ENCODE measurements at places on chromosomes 5 and 9.

DNA sequence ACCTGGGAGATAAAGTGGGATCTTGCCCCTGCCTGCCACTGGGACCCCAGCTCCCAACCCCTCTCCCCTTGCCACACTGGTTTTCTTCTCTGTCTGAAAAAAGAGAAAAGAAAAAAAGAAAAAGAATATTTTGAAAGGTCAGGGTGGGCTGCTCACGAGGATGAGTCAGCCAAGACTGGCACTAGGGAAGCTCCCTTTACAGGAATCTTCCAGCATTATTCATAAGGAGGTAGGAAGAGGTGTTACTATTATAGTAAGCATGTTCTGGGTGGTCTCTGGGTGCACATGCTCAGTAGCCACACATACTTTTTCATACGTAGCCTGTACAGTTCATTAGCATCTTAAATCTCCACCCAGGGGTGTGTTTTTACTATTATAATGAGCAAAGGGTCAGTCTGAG, 46.8 kb upstream of the HAND1 start:
- no peak for DNase-seq

DNA sequence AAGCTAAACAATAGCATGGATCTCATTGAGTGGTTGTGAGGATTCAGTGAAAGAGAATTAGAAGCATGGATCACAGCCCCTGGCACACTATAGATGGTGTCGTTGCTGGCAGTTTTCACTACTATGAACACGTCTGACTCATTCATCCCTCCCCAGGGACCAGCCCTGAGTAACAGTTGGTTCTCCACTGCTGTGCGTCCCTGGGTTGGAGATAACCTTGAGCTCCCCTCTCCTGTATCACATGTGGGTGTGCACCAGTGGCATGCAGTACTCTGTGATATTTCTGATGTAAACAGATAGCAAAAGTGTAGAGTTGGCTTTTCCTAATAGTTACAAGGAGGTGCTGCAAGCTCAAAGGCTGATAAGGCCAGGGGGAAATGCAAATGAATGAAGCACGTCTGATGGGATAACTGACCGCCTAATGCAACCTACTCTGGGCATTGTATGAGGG, 8.8 kb upstream of the LCP2 start:
- DNase-seq, result peak; percentile 82

DNA sequence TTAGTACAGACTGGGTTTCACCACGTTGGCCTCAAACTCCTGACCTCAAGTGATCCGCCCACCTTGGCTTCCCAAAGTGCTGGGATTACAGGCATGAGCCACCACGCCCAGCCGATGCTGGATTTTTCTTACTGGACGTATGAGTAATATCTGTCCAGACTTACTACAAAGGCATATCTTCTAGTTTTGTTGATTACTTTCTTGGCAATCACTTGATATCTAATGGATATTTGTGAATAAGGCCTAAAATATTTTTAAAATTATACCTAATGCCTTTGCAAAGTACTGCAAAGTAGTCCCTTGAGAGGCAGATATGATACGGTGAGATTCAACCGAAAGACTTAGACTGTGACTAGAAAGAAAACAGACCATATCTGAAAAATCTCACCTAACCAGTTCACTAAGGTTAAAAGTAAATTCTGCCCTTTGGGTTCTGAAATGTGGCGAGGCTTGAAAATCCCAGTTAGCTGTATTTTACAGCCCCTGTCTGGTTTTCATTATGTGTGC, 152.1 kb downstream of the GNAQ start:
- DNase-seq, result peak; percentile 54

DNA sequence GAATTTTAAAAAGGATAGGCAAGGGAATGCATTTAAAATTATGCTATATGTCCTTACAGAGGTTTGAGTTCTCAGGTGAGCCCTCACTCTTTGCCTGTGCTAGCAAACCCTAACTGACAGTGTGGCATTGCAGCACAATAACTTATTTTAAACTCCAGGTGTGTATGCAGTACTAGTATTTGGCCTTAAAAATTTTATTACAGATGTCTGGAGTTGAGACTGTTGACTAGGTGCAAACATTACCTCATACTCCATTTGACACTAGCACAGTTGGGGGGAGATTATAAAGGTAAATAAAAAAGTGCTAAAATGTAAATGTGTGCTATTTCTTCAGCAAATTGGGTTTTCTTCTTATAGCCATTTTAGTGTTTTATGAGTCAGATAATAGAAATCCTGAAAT, 407.7 kb downstream of the SH3GL2 start:
- no peak for DNase-seq

GRCh38 chr9:135522137-135522877, 1.1 kb downstream of the LCN1 start:
- no peak for DNase-seq

DNA sequence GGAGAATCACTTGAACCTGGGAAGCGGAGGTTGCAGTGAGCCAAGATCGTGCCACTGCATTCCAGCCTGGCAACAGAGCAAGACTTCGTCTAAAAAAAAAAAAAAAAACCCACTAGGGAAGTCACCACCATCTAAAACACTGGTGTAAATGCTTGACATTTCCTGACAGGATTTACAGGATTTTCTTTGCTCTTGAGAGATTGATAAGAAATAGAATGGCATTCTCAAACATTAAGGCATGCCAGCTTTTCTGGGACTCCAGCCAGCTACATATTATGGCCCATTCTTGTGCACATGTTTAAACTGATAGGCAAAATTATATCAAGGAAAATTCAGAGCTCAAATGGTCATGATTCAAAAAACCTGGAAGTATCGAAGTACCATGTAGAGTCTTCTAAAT, 28.7 kb downstream of the GTF3C4 start:
- no peak for DNase-seq

DNA sequence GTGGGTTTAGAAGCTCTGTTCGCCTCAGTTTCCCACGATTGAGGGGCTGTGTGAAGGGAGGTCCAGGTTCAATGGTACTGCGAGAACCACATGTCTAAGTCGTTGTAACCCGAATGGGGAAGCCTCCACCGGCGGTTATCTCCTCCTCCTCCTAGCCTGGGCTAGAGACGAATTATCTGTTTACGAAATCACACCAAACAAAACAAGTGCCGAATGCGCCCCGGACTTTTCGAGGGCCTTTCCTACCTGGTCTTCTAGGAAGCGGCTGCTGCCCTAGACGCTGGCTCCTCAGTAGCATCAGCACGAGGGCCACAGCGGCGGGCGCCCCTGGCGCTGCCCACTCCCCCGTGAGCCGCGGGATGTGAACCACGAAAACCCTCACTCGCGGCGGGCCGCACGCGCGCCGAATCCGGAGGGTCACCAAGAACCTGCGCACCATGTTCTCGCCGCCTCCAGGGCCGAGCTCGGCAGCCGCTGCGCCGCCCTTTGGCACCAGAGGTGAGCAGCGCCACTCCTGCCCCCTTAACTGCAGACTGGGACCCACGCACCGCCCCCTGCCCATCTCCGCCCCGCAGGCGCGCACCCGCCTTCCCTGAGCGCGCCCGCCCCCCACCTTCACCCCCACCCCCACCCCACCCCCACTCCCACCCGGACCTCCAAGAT, at the start of gene CDKN2A:
CDKN2A (minus strand) TSS at position 500 of the 663 bp plus-strand sequence.
- DNase-seq, result no peak

DNA sequence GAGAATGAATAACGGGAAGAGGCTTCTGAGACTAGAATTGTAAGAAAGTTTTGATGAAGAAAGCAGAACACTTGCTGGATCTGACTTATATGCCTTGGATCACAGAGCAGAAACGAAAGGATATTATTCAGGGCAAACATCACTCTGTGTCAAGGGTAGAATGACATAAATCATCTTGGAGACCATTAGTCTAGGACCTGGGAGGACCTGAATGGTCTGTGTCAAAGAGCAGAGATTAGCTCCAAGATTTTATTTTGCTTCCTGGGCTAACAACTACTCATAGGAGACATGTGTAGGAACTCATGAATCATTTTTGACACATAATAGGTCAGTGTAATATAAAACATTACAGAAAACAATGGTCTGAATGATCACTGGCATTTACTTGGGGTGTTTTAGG, 417.9 kb downstream of the SLCO4C1 start:
- DNase-seq, result no peak

DNA sequence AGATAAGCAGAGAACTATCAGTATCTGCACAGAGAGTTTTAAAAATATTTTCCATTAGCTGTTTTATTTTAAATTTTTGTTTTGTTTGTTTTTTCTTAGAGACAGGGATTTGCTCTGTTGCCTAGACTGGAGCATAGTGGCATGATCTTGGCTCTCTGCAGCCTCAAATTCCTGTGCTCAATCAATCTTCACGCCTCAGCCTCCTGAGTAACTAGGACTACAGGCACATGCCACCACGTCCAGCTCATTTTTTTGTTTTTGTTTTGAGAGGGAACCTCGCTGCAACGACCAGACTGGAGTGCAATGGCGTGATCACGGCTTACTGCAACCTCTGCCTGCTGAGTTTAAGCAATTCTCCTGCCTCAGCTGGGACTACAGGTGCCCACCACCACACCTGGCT, 138.2 kb upstream of the LPAR1 start:
- DNase-seq, result no peak

DNA sequence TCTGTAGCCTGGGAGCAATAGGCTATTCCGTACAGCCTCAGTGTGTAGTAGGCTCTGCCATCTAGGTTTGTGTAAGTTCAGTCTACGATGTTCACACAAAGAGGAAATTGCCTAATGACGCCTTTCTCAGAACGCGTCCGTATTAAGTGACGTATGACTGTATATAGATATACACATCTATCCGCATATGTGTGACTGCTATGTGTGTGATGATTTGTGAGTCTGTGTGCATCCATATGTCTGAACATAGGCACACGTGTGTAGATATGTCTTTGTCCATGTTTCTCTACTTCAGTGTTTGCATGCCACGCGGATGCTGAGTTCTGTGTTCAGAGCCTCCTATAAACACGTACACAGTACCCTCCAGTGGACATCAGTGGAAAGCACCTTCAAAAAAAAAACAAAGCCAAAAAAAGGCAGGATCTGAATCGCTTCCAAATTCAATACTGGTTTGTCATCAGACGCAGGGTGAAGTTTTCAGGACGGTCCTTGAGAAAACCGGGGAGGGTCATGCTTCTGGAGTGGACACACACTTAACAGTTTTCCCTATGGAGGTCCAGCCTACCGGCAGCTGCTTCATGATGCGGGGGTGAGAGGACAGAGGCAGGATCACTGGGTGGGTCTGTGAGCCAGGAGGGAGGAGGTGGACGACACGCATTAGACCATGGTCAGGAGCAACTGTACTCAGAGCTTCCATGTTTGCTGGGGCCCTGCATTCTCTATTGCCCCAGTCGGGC, 29.5 kb upstream of the ALDH1B1 start:
- peak; percentile 82 for DNase-seq

GRCh38 chr9:88661759-88662158, 126.8 kb downstream of the NXNL2 start:
- DNase-seq, result no peak

GRCh38 chr9:83936523-83936922, 15.3 kb upstream of the KIF27 start:
- DNase-seq, result no peak

DNA sequence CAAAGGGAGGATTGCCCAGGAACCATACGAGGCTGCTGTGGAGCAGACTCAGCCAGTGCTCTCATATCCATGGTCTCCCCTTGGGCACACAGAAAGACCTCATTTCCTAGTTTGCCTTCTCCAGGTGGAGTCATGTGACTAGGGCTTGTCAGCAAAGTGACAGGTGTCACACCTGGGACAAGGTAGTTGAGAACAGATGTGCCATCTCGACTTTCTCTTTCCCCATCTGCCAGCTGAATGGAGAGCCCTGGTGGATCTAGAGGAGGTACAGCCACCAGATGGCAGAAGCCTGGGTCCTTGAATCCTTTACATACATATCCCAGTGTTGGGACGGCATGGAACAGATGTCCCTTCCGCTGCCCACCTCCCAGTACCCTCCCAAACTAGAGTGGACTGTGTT, 42.9 kb upstream of the ALDOB start:
- DNase-seq, result no peak

DNA sequence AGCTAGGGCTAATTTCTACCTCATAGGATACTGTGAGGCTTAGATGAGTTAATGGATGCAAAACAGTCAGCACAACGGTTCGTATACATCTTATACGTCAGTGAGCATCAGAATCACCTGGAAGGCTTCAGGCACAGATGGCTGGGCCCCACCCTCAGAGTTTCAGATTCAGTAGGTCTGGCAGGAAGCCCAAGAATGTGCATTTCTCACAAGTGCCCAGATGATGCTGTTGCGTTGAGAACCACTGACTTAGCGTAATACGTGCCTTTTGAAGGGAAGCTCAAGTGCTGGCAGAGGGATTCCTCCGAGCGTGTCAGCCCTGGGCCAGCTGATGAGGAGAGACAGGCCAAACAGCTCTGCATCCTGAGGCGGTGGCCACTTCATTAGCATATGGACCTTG, 117.1 kb upstream of the WWC1 start:
- DNase-seq, result peak; percentile 66

DNA sequence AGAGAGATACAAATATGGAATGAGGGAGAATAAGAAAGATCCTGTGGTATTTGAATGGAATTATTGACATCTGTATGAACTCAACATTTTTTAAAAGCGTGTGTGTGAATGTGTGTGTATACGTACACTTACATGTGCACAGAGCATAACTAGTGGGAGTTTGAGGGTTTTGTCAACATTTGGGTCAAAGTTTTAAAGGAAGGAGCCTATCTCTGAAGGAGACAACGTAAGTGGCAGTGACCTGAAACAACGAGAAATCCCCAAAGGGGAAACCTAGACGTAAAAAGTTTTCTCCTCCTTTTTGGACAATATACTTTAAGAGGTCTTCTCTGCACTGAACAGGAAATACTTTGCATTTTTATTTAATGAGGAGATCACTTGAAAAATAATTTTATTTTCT, 40.2 kb upstream of the DTWD2 start:
- peak; percentile 21 for DNase-seq

DNA sequence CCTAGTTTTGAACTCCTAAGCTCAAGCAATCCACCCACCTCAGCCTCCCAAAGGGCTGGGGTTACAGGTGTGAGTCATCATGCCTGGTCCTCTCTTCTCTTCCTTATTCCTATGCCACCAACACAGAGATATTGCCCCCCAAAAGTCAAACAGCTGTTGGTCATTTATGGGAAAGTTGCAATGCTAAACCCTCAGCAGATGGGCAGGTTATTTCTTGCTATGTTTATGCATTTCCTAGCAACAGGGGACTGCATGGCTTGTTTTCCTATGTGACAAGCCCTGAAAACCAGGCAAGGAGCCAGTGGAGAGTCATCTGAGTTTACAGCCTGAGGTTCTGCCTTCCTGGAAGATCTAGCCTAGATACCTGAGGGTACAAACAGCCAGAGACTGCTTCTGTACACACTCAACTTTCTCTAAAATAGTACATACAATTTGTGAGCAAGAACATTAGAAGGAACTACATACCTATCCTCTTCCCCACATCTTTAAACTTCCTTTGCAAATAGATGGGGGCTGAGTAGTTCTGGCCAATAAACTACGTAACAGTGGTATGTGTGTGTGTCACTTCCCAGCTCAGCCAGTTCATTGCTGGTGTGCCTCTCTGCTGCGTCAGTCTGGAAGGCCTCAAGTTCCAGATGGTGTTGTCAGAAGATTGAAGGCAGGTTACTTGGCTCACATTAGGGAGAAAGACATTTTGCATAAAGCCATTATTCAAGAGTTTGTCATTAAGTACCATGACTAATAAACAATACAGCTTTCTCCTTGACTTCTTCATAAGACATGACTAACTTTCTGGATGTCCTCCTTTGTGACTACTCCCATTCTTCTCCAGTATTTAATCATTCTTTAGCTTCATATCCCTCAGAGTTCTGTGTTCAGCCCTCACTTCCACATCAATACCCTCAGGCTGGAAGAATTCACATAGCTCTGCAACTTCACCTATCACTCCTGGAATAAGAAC, 65.3 kb downstream of the CSNK1A1 start:
- DNase-seq, result peak; percentile 100
